ENCODE measurements at places on chromosomes 12 and 14.

GRCh38 chr12:115946092-115946491, 331.4 kb downstream of the MED13L start:
- DNase-seq: no peak

DNA sequence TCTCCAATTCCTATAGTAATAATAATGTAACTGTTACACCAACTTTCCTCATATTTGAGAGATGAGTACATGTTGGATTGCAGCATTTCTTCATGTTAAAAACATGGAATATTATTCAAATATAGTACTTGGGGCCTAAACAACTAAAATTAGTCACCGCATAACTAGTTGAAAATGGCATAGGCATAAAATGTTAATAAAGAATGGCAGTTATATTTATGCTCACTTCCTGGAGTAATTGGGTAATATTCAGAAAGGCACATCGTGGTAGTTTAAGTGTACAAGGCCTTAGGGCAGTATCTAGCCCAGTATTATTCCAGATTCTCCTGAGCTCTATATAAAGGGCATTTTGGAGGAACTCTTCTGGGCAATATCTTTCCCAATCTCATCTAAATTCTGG, 46.0 kb downstream of the ERGIC2 start:
- no peak for DNase-seq

DNA sequence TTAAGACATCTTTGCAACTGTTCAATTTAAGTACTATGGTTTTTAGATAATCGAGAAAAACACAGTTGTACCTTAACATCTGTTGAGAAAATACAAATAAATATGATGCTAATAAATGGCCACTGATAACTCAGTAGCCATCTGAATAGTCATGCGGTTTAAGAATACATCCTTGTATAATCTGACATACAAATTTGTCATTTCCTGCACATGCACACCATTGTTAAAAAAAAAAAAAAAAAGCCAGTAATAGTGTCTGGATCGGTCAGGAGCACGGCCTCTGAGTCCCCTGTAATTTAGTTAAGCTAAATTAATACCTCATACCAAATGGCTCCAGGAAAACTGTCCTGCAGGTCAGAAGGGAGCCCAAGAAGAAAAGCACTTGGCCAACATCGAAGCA, 16.8 kb downstream of the RFC5 start:
- DNase-seq: no peak

DNA sequence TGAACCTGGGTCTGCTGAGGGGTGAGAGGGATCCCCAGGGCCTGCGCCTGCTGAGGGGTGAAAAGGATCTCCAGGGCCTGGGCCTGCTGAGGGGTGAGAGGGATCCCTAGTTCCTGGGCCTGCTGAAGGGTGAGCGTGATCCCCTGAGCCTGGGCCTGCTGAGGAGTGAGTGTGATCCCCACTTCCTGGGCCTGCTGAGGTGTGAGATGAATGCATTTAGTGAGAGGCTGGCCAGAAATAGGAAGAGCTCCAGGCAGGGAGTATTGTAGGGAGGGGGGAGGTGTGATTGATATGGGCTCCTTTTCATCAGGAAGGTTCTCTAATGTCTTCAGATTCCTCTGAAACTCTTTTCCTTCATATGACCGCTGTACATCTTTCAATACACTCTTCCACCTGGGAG, 43.0 kb downstream of the FAM186A start:
- no peak for DNase-seq

DNA sequence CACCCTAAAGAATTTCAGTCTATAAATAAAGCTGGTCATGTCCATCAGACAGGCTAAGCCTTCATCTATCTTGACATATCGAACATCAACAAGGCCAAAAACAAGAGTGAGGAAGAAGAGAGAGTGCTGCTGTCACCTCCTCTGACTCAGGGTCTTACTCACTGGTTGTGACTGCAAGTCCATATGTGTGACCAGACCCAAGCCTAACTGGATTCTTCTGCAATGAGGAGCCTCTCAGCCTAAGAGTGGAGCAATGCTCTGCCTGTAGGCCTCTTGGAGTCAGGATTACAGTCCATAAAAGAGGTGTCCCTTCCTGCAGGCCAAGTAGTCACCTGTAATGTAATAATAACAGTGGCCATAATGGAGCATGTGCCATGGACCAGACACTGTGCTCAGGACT, 121.2 kb upstream of the SLC35F4 start:
- DNase-seq: no peak

DNA sequence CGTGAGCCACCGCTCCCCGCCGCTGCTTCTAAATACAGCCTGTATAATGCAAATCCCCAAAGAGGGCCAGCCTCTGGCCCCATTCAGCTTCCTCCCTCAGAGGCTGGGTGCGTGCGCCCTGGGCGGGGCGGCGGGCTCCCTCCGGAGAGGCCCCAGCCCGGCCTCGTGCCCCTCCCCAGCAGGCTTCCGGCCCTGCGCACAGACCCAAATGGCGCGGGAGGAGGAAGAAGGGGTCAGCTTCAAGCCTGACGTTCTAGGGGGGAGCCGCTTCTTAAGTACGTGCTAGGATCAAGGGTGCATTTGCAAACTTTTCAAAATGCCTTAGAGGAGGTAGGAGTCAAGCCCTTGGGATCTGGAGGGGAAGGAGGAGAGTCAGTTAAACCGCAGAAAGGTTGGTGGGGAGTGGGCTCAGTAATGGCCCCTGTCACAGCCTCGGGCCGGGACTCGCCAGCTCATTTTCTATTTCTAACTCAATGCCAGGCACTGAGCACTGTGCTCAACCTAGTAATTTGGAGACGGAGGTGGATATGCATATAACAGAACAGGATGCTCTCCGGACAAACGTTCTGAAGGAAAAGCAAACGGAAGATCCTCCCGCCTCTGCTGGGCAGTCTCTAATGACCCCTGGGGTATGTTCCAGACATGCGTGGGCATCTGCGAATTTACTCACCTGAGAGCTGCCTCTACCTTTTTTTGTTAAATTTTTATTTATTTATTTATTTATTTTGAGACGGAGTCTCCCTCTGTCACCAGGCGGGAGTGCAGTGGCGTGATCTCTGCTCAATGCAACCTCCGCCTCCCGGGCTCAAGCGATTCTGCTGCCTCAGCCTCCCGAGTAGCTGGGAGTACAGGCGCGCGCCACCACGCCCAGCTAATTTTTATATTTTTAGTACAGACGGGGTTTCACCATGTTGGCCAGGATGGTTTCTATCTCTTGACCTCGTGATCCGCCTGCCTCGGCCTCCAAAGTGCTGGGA, 32.3 kb downstream of the NINJ2 start:
- DNase-seq: no peak

- no peak for DNase-seq
Measured at GRCh38 chr12:49582850-49583249, 14.9 kb upstream of the MCRS1 start.

GRCh38 chr14:30849983-30850382, 24.4 kb upstream of the COCH start:
- no peak for DNase-seq

- DNase-seq: no peak
Measured at GRCh38 chr14:103624860-103625259, 4.2 kb upstream of the KLC1 start.

GRCh38 chr14:49994951-49995561, 102.2 kb downstream of the ARF6 start:
- DNase-seq: no peak

DNA sequence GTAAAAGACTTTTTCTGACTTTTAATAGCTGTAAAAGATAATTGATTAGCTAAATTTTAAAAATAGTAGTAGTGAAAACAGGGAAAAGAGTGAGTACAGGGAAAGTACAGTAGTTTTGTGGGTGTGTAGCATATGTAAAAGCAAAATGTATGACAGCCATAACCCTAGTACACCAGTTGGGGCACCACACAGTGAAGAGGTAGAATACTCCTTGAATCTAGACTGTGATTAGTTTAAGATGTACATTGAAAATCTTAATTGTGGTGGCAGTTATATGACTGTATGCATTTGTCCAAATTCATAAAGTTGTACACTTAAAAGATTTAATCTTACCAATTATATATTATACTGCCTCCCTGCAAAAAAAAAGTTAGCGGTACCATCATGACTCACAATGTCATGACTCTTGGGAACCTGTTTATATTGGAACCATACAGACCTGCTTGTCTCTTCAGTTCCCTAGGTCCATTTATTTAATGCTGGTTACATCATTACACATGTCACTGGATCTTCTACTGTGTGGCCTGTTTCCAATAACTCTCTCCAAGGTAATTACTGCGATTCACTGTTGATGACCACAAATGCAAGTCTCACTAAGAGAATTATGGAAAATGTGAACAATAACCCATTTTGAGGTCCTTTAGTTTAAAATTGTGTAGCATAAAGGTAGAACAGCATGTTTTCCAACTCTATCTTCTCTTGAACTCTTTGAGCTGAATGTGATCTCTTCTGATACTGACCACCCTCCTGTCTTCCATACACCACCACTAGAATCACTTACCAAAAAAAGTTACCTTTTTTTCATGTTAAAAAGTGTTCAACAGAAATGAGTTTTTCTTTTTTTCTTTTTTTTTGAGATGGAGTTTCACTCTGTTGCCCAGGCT, 264.2 kb upstream of the AMIGO2 start:
- DNase-seq: no peak

- DNase-seq: no peak
Measured at GRCh38 chr12:108360057-108360456, 20.9 kb upstream of the CMKLR1 start.

- no peak for DNase-seq
Measured at GRCh38 chr12:101045486-101046464, 164.3 kb downstream of the SLC5A8 start.

DNA sequence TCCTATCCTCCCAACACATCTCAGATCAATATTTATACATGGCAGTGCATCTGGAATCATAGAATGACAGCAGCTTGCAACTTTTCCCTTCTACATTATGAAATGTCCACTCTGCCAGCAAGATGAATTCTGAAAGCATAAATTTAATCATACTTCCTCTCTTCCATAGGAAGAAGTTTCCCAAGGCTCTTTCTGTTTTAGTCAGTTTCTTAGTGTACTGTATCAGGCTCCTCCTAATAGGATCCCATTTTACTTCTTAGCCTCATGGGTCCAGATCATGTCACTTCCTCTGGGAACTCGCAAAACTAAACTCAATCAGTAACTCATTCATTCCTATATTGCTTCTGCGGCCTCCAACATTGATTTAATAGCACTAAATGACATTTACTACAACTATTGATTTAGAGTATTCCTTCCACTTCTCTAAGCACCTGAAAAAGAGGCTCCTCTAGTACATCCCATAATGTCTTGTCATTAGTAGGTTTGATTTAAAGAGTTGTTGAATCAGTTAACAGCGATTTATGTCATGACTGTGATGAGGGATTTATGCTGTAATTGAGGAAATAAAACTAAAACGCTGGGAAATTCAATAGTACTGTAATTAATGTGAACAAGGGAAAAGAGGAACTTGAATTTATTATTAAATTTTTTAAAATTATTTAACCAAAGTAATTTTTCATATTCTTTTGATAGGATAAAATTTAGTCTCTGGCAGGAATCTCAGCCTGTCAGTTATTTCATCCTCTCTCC, 4.0 kb downstream of the CLEC1A start:
- DNase-seq: no peak

DNA sequence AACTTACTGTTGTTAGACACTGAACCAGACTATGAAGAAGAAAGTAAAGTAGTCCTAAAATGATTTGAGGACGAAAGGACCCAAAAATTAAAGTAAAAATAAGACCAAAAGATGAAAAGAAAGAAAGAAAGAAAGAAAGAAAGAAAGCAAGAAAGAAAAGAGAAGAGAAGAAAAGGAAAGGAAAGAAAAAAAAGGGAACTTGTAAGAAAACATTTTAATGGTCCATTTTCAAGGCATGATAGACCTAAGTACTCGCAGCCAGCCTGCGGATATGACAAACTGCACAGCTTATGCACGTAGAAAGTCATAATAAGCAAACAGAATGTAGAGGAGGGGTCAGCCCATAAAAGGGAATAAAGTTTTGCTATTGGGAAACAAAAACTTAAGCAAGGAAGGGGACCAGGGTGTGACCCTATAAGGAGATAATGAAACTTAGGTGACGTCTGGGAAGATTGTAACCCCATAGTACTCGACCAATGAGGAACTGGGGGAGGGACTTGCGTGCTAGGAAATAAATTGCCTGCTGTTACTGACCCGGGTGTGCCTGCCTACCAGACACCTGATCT, 59.7 kb downstream of the APOBEC1 start:
- DNase-seq: no peak

GRCh38 chr12:45849289-45849688, 119.8 kb downstream of the ARID2 start:
- no peak for DNase-seq

DNA sequence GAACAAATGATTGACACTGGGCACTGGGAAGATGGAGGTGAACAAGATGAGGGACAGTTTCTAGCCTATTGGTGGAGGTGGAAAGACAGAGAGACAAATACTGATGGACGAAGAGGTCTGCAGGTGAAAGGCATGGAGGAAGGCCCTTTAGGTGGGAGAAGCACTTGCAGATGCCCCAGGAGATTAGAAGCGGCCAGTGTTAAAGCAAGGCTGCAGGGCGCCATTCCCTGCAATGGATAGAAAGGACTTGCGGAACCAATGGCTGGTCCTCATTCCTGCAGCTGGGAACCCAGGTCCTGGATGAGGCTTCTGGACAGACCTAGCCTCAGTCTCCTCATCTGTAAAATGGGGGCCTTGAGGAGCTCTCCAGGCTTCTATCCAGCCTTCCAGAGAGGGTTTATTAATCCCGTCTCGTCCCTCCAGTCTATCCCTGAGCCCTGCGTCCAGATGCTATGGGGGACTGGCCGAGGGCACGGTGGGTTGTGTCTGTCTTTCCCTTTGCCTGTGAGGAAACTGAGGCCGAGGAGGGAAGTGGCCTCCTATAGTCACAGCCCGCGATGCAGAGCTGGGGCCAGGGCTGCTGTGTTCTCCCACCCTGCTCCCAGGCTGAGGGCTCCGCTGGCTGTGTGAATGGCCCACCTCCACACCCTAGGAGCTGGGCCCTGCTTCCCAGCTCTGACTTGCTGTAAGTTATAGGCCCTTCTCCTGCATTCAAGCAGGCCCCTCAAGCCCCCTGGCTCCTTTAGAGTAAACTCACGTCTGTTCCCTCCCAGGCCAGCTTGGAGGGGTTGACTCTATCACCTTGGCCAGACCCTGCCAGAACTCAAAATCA, 33.0 kb downstream of the CYP46A1 start:
- DNase-seq: no peak

- no peak for DNase-seq
Measured at GRCh38 chr12:102513739-102514138, 33.4 kb upstream of the IGF1 start.

GRCh38 chr14:105485739-105486162, 935 bp upstream of the CRIP1 start:
- DNase-seq: peak; percentile 12

GRCh38 chr14:76844223-76844622, 18.0 kb downstream of the LRRC74A start:
- DNase-seq: no peak

DNA sequence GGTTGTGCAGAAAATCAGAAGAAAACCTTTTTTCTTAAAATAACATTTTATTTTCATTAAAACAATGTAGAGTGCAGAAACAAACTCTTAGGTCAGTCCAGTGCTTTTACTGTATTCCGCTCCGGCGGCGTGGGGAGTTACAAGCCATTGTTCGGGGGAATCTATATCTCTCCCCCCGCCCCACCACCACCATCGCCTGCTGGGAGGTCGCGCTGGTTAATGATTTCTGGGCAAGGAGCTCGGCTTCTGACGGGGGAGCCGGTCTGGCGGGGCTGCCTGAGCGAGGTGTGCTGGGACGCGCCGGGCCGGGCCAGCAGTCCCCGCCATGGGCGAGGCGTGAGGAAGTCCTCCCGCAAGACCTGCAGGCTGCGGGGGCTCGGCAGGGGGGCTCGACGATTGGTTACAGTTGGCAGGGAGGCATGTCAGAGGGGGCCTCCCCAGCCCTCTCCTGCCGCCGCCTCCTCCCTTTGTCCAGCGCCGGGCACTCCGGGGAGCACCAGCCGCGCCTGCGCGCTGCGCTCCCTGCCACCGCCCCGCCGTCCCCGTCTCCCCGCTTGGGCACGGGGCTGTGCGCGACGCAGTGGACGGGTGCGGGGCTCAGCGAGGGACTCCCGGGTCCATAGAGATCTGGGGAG, 1.0 kb upstream of the DUSP6 start:
- DNase-seq: peak; percentile 52

Measured in DMS153 (cell line).